ENCODE measurements at places on chromosomes 12 and 14. TPM values are rescaled to one million over a fixed set of nuclear protein-coding genes. Genes with fewer than 3 reads are reported as not detected.

GRCh38 chr12:52525661-52526499 lies 5.7 kb upstream of the KRT5 start:
- H3K4me1 ChIP-seq: peaks cover 17% of the 10 kb centered on the region
- peak; percentile 17 for DNase-seq

DNA sequence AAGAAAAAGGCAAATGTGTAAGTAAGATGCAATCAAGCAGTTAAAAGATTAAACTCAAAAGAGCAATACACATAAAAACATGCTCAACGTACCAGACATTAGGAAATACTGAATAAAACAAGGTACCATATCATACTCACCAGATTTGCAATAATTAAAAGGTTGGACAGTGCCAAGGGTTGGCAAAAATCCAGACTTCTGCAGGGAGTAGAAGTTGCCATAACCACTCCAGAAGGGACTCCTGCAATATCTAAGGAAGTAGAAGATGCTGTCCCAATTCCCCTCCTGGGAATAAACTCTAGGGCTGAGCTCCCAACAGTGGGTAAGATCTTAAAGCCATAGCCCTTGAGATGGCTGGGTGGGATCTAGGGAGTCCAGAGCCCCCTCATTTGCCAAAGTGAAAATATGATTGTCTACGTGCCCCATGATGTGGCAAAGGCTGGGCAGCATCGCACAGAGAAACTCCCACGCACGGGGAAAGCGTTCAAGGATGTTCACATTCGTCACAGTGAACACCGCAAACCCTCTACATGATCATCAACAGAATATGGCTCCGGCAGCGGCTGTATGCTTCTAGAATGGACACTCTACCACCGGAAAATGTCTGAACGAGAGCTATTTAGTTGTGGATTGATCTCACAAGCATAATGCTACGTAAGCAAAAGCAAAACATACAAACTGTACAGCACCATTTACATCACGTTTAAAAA lies 12.3 kb downstream of the KCTD10 start:
- DNase-seq: no peak
- H3K36me3 ChIP-seq: peaks cover 4% of the 10 kb centered on the region

Gene ATXN7L3B
- 30.6 TPM for total RNA-seq

DNA sequence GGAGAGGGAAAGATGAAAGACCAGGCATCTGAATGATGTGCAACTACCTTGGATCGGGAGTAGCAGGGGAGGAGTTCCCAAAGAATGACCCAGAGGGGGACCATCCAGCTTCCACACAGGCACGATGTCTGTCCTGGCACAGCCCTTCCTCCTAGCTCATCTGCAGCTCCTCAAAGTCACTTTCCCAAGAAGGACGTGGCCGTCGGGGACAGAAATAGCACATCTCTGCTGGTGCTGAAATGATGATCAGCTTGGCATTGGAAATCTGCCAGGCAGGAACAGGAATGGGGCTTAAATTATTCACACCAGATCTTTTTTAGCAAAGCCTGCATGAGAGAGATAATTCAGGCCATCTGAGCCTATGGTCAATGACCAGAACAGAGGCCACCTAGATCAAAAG lies 41.7 kb downstream of the TSPAN11 start:
- H3K4me3 ChIP-seq: no peak overlapping the region
- no peak for DNase-seq
- no peak overlapping the region for H3K27ac ChIP-seq
- peaks cover 13% of the 10 kb centered on the region for H3K4me1 ChIP-seq

Gene FOXA1
- total RNA-seq: 271 TPM

Gene RD3L
- total RNA-seq: not detected

DNA sequence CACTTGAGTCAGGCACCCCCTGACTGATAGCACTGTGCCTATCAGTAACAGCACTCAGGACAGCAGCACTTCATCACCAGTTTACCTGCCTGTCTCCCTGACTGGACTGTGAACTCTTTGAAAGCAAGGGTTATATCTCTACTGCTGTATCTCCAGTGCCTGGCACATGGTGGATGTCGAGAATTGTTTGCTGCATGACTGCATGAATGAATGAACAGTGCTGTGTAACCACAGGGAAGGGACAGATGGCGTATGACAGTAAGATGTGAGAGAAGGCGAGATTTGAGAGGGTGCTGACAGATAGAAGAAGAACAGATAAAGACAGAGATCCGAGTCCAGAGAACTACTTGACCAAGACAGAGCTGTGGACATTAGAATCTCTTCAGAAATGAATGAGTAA lies 29.7 kb downstream of the BRAP start:
- no peak for DNase-seq
- H3K27ac ChIP-seq: no peak overlapping the region
- no peak overlapping the region for H3K4me3 ChIP-seq
- H3K36me3 ChIP-seq: no peaks in the 10 kb centered on the region
- H3K27me3 ChIP-seq: no peaks in the 10 kb centered on the region

Data from Caco-2 (cell line).